ENCODE measurements at places on chromosomes 6 and 20.

DNA sequence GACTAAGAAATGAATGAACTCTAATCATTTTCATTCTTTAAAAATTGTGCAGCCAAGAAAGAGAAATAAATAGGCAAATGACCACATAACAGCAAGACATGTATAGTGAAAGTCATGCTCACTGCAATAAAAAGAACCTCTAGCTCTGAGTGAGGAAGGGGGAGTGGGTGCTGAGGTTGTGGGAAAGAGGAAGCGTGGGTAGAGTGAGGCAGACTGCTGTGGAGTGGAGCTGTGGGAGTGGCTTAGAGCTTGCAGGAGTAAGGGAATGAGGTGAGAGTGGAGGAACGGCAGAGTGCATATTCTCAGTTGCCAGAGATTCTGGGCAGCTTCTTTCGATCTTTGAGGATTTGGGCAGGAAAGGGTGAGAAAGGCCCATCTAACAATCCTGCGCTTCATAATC is 10.4 kb downstream of the DEFB129 start:
- no peak for DNase-seq

GRCh38 chr6:98382246-98382645 is 452.1 kb upstream of the POU3F2 start:
- DNase-seq, result no peak

DNA sequence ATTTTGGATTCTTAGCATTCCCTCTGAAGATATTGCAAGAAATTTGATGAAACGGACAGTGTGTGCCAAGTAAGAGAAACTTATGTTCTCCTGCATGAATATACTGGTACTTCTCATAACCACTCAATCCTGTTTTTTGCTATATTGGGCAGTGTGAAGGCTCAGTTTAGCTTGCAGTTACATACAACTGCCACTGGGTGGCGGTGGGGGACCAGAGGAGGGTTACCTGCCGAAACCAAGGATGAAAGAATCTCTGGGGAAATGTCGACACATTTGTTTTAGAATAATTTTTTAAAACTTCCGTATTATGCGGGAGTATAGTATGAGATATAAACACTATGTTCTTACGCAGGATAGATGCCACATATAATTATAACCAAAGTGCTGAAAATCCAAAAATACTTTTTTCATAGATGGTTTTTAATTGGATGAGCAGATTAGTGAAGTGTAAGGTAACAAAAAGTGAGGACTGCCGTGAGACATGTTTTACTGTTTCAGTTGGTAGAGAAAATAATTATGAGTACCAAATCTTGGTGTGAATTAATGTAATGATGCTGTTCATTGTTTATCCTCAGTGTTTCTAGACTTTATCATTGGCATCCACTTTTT is 9.7 kb downstream of the TRMT11 start:
- DNase-seq, result peak; percentile 57

- no peak for DNase-seq
Measured at GRCh38 chr6:158086054-158086503, 82.0 kb downstream of the SERAC1 start.

GRCh38 chr6:113610377-113610988 is 246.7 kb upstream of the MARCKS start:
- no peak for DNase-seq

DNA sequence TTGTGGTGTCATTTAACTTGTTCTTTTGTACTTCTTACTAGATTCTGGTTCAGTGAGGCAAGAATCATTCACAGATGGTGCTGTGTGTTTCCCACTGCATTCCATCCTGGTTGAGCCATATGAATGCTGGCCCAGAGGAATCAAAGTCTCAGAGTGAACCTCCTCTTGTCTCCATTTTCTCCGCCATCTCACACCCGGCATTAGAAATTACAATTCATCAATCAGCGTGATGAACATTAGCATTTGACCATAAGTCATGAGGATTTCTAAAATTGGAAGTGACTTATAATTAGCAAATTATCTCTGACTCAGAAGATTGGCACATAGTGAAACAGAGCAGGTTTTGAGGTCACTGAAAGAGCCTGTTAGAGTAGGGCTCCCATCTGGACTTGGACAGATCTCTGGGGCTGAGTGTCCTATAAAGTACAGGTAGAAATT is 25.2 kb downstream of the TNFAIP3 start:
- no peak for DNase-seq

- no peak for DNase-seq
Measured at GRCh38 chr6:136969433-136969832, 47.3 kb downstream of the SLC35D3 start.

- DNase-seq, result peak; percentile 69
Measured at GRCh38 chr6:111872401-111873177, 663 bp downstream of the FYN start.

DNA sequence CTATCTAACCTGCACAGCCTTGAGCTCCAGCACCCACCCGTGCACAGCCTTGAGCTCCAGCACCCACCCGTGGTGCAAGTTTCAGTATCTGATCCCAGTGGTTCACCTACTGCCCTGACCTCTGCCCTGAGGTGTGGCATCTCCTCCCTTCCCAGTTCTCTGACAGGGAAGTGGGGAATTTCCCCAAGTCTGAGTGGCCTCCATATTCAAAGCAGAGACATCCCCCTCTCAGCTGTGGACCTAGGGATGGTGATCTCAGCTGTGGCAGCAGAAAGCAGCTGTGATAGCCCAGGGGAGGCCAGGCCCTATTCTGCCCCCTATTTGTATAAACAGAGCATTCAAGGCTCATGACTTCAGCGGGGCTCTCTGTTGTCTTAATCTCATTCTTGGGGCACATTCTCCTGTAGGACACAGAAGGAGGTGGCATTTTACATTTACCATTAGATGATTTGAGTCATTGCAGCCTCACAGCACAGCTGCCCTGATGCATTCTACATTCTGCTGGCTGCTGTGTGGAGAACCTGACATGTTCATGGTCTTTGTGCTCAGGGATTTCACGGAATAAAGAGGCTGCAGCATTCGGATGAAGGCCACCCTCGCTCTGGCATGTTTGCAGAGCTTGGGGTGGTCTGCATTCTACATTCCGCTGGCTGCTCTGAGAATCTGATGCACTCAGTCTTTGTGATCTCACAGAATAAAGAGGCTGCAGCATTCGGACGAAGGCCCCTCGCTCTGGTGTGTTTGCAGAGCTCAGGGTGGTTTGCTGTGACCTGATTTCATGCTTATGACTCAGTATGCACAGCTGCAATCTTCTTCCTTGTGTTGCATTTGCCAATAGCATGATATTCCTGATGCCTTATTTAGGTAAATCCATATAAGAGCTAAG is 16.9 kb downstream of the GPR31 start:
- no peak for DNase-seq

GRCh38 chr6:167856999-167857660 is 30.4 kb downstream of the AFDN start:
- no peak for DNase-seq

DNA sequence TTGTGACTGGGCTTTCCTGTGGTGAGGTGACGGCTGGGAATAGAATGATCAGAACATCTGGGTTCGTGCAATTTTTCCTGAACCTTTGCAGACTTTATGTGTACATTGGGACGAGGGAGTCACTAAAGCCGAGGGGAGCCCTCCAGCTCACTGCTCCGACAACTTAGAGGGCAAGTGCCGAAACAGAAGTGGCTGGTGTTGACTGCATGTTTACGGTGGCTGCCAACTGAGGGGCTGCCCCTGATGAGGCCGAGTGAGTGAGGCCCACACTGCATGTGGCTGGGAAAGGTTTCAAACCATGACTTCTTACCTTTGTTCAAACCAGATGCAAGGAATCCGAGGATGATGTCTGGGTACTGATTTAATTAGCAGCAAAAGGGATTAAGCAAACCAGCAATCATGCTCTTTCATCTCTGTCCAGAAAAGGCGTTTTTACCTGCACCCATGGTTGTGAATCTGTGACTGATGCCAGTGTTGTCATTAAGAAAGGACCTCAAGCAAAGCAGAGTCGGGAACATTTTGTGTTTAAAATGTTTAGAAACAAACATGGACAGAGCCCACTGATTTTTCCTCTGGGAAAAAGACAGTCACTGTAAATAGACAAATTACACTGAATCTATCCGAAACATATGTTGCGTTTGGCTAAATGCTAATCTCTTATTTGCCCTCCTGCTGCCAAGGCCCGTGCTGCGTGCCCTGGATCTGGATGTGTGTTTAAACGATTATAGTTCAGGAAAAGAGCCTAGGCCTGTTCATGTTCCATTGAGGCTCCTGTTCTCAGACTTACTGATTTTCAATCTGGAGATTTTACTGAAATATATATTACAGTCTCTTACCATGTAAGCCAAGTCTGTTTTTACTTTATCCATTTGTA is 105.1 kb downstream of the UST start:
- DNase-seq, result no peak

DNA sequence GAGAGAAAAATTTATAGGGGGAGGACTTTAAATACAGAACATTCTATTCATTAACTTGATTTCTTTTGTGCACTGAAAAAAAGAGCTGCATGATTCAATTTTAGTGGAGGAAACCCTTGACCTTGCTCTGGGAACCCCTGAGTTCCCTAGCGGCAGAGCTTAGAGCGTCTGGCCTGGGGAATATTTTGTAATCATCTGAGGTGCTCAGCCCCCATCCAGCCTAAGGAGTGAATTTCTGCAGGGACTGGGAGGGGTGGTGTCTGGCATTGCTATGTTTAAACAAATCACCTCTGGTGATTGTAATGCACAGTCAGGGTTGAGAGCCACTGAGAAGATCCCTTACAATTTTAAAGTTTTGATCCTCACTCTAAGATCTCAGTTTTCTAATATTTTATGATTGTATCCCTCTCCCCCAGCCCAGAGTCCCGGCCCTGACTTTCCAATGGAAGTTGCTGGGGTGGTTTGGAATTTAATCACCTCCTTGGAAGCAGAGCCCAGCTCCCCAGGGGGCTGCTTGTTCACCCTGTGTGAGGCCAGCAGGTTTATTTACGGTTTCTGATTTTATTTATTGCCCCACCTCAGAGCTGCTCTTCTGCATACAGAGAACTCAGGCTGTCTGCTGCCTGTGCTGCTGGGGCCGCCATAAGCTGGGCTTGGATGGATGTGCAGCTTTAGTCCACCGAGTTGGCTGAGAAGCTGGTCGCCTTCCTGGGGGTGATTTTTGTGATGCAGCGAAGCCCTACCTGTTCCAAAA is 263.1 kb downstream of the LRFN2 start:
- no peak for DNase-seq

DNA sequence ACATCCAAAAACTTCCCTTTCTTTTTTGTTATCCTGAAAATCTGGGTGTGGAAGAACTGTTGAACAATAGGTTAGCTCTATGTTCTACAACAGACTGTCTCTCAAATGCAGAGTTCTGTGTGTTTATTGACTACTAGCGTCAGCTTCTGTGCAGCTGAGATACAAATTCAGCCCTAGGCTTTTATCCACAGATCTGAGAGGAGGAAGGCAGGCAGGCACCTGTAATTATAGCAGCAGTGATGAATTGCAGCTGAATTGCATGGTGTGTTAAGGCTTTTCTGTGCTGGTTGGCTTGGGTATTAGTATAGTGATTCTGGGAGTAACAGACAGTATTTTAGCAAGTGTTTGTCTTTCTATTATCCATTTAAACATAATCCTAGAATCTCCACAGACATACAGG is 24.4 kb downstream of the GRIK2 start:
- DNase-seq, result no peak

DNA sequence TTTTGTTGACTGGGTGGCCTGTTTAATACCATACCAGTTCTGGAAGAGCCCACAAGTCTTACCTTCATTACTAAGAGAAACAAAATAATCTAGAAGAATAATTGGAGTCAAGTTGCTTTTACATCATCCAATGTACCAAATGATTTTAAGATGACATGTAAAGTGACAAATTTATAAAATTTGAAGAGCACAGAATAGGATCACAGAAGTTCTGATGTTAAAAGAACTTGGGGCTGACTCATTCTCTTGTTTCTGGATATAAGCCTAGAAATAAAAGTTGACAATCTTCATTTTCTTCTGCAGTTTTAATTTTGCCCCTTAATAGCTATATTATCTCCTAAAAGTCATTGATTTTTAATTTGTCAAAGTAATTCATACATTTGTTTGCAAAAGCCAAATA is 317.5 kb upstream of the MARCKS start:
- DNase-seq, result no peak

GRCh38 chr6:89950446-89950845 is 56.2 kb downstream of the GJA10 start:
- DNase-seq, result no peak

DNA sequence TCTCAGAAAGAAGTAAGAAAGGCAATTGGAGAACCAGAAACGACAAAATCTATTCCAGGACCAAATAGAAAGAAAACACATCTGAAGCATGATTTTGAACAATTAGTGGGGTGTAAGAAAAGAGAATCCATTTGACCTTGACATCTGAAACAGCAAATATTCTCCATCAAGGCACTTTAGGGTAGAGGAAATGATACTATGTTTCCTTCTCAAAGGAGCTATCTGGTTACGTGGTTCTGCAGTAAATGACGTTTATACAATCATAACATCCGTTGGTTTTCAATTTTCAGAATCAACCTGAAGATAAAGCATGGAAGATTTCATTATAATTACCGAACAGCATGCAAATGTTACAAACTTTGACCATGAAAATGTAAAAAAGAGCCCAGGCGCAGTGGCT is 8.2 kb upstream of the SIGLEC1 start:
- no peak for DNase-seq

GRCh38 chr20:19880256-19881079 is 122.4 kb downstream of the RIN2 start:
- no peak for DNase-seq

DNA sequence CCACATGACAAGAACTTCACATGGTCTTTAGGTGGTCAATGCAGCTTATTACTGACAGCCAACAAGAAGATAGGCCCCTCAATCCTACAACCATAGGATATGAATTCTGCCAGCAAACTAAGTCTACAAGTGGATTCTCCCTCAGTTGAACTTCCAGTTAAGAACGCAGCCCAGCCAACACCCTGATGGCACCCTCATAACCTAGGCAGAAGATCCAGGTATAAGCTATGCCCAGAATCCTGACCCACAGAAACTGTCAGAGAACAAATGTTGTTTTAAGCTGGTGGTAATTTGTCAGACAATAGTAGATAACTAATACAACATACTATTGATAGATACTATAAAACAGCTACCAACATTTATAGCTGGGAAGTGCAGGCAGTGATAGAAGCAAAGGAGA is 38.8 kb downstream of the ATG5 start:
- DNase-seq, result no peak

- no peak for DNase-seq
Measured at GRCh38 chr6:85464722-85465150, 14.9 kb downstream of the NT5E start.

DNA sequence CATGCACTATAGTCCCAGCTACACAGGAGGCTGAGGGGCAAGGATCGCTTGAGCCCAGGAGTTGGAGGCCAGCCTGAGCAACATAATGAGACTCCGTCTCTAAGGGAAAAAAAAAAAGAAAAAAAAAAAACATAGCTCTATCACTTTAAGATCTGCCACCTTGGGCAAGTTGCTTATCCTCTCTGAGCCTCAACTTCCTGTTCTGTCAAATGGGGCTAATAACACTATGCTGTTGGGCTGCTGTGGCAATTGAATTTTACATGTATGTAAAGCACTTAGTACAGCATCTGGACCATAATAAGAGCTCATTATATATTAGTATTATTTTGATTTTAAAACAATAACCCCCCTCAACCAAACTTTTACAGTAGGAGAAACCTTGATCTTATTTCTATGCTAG is 141.5 kb downstream of the ATXN1 start:
- no peak for DNase-seq

GRCh38 chr20:58260006-58260405 is 31.6 kb upstream of the ANKRD60 start:
- no peak for DNase-seq
